ENCODE measurements at places on chromosomes 2 and 18.

DNA sequence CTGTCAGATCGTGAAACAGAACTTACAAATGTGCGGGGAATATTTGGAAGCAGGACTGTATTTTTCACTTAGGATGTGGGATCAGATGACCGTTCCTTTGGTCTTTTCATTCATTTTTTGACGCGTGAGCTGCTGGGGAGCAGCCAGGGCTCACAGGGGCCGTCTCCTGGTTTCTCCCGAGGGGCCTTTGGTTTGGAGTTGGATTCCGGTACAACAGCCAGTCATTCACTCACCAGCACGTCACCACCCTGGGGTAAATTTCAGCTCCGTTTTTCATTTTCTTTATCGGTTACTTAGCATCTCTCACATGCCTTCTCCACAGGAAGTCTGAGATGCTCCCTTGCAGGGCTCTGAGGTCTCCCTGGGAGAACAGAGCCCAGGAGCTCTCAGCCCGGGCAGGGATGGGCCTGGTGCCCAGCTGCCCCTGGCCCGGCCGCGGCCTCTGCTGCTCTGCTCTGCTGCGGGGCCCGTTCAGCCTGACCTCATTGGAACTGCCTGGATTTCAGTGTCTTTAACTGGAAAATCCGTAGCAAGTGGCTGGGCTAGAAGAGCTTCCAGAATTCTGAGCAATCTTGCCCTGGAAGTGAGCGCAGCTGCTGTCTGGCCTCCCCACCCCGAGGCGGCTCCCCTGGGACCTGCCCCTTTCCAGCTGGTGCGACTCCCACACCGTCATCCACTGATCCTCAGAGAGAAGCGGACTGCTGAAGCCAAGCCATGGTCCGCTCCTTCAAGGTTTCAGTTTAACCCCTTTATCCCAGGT lies 335.6 kb downstream of the EIPR1 start:
- H3K27me3 ChIP-seq, result no peaks in the 10 kb centered on the region
- no peak overlapping the region for H3K27ac ChIP-seq
- H3K4me3 ChIP-seq, result no peak overlapping the region
- DNase-seq, result no peak
- no peaks in the 10 kb centered on the region for H3K36me3 ChIP-seq
- no peaks in the 10 kb centered on the region for H3K4me1 ChIP-seq

GRCh38 chr18:2050702-2051201 lies 520.6 kb downstream of the METTL4 start:
- H3K27ac ChIP-seq, result no peak overlapping the region
- no peaks in the 10 kb centered on the region for H3K36me3 ChIP-seq
- H3K27me3 ChIP-seq, result no peaks in the 10 kb centered on the region
- H3K4me3 ChIP-seq, result no peak overlapping the region

DNA sequence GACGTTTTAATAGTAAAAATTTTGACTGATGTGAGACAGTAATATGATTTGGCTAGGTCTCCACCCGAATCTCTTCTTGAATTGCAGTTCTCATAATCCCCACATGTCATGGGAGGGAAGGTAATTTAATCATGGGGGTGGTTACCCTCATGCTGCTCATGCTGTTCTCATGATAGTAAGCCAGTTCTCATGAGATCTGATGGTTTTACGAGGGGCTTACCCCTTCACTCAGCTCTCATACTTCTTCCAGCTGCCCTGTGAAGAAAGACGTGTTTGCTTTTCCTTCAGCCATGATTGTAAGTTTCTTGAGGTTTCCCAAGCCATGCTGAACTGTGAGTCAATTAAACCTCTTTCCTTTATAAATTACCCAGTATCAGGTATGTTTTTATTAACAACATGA lies 327.0 kb upstream of the CDH7 start:
- no peak for DNase-seq
- no peaks in the 10 kb centered on the region for H3K4me1 ChIP-seq
- no peak overlapping the region for H3K4me3 ChIP-seq
- no peaks in the 10 kb centered on the region for H3K27me3 ChIP-seq

DNA sequence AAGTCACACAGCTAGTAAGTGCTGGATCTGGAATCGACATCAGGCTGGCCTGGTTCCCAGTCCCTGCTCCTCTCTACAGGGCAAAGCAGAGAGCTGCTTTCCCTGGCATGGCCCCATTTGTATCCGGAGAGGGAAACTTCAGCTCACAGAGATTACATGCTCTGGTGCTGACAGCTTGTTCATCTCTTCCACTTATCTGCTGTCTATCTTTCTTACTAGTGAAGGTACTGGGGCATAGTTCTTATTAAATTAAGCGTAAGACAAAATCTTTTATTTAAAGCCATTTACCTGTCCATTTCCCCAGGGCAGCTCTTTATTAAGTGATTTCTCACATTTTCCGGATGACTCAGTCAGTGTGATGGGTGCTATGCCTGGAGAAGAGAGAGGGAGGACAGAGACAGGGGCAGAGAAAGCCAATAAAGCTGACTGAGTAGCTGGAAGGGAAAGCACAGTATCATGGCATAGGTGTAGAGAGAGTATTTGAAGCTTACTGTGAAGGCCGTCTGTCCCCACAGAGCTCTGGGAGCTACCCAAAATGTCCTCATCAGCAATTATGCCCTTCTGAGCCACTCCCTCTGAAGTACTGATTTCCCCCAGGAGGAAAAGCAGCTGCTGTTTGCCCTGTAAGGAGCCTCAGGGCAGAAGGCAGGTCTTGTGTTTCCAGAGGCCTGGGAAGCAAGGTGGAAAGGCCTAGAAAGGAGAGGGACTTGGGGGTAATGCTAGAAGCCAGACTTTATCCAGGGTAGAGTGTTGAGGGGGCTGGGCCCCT lies 44.1 kb upstream of the EPAS1 start:
- no peak for DNase-seq
- H3K27ac ChIP-seq, result no peak overlapping the region
- H3K4me3 ChIP-seq, result no peak overlapping the region
- no peaks in the 10 kb centered on the region for H3K36me3 ChIP-seq
- H3K27me3 ChIP-seq, result peaks cover 11% of the 10 kb centered on the region
- H3K4me1 ChIP-seq, result peaks cover 4% of the 10 kb centered on the region

GRCh38 chr2:202007015-202007982 lies 26.4 kb upstream of the FZD7 start:
- H3K36me3 ChIP-seq, result no peaks in the 10 kb centered on the region
- no peak overlapping the region for H3K27ac ChIP-seq
- peaks cover 28% of the 10 kb centered on the region for H3K27me3 ChIP-seq
- DNase-seq, result no peak

- DNase-seq, result no peak
- H3K27me3 ChIP-seq, result no peaks in the 10 kb centered on the region
- no peak overlapping the region for H3K4me3 ChIP-seq
- no peaks in the 10 kb centered on the region for H3K4me1 ChIP-seq
- H3K36me3 ChIP-seq, result no peaks in the 10 kb centered on the region
These were observed 13.5 kb upstream of the CSRNP3 start for GRCh38 chr2:165456027-165456426.

DNA sequence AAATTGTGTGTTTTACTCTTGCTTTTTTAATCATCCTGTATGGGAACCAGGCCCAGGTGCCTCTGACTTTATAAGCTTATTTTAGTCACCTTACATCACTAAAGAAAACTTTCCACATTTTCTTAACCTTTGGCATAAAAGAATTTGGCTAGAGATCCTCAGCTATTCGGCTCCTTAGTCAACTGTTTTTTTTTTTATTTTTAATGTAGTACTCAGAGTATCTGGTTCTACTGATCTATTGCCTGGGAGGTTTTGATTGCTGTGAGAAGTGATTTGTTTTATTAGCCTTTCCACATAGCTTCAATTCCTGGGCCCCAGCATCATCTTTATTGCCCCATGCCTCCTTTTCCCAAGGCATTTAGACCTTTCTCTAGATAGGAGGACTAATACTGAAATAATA lies 121.0 kb downstream of the MYO1B start:
- no peaks in the 10 kb centered on the region for H3K36me3 ChIP-seq
- no peaks in the 10 kb centered on the region for H3K4me1 ChIP-seq
- no peaks in the 10 kb centered on the region for H3K27me3 ChIP-seq
- H3K27ac ChIP-seq, result no peak overlapping the region

GRCh38 chr2:227462462-227462951 lies 9.4 kb upstream of the AGFG1 start:
- no peak overlapping the region for H3K4me3 ChIP-seq
- no peak overlapping the region for H3K27ac ChIP-seq
- H3K4me1 ChIP-seq, result peaks cover 84% of the 10 kb centered on the region
- H3K27me3 ChIP-seq, result no peaks in the 10 kb centered on the region
- no peaks in the 10 kb centered on the region for H3K36me3 ChIP-seq
